ENCODE measurements at places on chromosomes 4 and X.

- DNase-seq, result no peak
Observed at GRCh38 chrX:153351981-153352380, 18.0 kb downstream of the ZNF275 start.

GRCh38 chrX:8803326-8803725, 2.1 kb upstream of the FAM9A start:
- DNase-seq, result no peak

DNA sequence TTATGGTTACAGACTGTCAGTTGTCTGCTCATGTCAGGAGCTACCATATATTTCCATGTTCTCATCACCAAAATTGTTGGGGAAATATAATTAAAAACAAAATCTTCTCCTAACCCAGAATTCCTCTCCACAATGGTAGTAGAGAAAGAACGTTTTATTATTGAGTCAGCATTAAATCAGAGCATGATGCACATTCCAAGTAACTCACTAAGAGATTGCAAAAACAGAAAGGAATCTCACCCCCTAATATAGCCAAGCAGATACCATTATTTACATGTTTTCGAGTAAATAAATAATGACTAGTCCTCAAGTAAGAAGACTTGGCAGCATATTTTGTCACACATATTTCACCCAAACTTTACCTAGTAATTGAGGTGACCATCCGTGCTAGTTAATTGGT, 36.2 kb upstream of the ARHGEF6 start:
- no peak for DNase-seq

DNA sequence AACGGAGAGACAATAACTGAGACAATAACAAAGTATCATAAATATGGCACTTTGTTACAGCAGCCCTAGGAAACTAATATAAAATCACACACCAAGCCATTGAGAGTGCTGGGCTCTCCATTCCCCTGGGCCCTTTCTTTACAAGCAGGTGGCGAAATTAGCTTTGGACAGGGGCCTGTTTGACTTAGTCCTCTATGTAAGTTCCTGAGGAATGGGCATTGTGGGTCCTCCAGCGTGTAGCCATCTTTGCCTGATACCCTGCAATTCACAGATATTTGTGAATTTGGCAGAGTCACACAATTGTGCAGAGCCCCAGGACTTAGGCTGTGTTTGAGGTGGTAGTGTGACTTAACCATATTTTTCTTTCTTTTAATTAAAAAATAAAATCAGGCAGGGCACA, 67.6 kb downstream of the BCOR start:
- no peak for DNase-seq

- DNase-seq, result no peak
Observed at GRCh38 chrX:630007-630611, 482 bp upstream of the SHOX start.

- DNase-seq, result no peak
Observed at GRCh38 chr4:13032936-13033335, 451.2 kb downstream of the RAB28 start.

DNA sequence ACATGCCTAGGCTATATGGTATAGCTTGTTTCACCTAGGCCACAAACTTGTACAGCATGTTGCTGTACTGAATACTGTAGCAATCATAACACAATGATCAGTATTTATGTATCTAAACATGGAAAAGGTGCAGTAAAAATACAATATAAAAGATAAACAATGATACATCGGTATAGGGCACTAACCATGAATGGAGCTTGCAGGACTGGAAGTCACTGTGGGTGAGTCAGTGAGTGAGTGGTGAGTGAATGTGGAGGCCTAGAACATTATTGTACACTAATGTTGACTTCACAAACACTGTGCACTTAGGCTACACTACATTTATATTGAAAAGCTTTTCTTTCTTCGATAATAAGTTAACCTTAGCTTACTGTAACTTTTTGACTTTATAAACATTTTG, 45.6 kb upstream of the ANK2 start:
- DNase-seq, result no peak

GRCh38 chr4:99947608-99948007, 1.2 kb upstream of the DNAJB14 start:
- DNase-seq, result no peak

DNA sequence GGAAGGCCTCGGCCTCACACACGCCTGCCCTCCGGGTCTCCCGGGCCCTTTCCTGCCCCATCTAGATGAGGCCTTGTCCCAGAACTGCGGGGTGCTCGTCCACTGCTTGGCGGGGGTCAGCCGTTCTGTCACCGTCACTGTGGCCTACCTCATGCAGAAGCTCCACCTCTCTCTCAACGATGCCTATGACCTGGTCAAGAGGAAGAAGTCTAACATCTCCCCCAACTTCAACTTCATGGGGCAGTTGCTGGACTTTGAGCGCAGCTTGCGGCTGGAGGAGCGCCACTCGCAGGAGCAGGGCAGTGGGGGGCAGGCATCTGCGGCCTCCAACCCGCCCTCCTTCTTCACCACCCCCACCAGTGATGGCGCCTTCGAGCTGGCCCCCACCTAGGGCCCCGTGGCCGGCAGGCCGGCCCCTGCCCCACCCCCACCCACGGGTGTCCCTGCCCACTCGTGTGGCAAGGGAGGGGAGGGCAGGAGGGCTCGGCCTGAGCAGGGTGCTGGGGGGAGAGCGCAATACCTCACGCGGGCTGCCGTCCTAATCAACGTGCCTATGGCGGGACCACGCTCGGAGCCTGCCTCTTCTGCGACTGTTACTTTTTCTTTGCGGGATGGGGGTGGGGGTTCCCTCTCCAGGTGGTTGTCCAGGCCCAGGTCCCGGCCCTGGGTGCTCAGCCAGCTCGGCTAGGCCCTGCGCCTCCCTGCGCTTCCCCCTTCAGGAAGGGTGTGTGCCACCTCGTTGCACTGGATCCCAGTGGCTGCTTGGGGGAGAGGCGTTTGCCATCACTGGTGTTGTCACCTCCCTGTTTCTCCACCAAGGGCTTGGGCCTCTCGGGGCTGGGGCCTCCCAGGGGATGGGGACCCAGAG, 3.1 kb downstream of the DUSP9 start:
- peak; percentile 16 for DNase-seq

DNA sequence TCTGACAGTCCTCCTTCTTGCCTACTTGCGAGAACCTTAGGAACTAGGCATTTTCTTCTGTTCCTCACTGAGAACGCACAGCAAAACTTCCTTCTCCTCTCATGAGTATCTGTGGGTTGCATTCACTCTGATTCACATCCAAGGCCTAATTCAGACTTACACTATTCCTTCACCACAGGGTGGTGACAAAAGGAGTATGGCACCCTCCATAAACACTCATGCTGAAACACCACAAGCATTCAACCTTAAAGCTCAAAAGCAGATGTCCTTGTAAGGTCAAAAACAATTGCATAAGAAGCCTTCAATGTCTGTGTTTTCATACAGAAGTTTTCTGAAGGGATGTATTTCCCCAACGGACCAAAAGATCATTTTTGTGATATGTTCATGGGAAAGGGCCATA, 147.3 kb downstream of the CORIN start:
- no peak for DNase-seq

GRCh38 chr4:174847801-174848427, 18.9 kb upstream of the GLRA3 start:
- no peak for DNase-seq

- DNase-seq, result no peak
Observed at GRCh38 chrX:109855501-109855900, 122.4 kb upstream of the ACSL4 start.

DNA sequence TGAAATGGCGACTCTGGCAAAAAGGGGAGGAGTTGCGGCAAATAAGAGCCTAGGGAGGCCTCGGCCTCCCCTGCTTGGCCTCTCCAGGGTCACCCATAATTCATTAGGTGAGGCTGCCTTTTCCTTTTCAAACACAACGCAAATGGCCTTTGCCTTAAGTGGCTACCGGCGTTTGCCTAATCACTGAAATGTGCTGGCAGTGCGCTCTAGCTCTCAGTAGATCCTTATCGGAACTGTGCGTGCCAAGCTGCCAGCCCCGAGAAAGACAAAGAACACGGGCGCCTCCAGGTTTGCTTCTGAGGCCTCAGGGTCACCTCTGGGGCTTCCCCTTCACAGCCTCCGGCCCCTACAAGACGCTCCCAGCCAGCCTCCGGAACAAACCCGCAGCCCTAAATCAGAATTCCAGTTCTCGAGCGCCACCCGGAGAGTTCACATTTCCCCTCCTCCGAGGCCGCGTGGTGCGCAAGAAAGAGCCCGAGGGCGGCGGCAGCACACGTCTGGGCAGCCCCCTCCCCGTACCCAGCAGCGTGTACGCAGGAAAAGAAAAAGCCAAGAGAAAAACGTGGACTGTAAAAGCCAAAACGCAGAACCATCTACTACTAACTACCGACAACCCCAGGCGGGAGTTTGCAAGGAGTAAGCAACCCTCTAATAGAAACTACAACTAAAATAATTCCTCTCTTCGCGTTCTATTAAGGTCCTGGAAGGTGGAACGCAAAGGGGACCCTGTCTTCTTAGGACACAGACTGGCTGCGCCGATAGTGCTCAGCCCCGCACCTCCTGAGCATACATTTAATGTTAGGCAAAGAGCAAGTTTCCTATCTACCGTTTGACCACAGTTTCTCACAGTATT, 76.5 kb upstream of the BCOR start:
- no peak for DNase-seq

GRCh38 chr4:144750348-144750747, 104.4 kb downstream of the HHIP start:
- no peak for DNase-seq

DNA sequence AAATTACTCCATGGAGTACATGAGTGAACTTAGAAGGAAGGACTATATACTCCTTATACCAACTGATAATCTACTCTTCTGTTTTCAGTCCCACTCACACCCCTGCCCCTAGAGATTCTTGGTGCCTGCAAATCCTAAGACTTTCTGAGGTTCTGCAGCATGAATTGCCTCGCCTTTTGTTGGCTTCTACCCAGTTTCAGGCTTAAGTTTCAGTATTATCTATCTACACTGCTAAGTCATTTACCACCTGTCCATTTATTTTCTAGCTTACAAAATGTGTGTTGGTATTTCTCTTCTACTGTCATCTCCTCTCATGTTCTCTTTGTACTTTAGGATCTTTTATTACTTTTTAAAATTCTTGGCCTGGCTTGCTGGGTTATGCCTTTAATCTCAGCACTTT, 94.4 kb upstream of the AMOT start:
- no peak for DNase-seq

DNA sequence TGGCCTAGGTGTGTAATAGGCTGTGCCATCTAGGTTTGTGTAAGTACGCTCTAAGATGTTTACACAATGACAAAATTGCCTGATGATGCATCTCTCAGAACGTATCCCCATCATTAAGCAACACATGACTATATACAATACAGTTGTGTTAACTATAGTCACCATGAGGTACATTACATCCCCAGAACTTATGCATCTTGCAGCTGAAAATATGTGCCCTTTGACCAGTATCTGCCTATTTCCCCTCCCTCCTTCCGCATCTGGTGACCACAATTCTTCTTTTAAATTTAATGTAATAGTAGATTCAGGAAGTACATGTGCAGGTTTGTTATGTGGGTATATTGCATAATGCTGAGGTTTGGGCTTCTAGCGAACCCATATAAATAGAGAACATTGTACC, 239.8 kb upstream of the IL1RAPL1 start:
- DNase-seq, result no peak

DNA sequence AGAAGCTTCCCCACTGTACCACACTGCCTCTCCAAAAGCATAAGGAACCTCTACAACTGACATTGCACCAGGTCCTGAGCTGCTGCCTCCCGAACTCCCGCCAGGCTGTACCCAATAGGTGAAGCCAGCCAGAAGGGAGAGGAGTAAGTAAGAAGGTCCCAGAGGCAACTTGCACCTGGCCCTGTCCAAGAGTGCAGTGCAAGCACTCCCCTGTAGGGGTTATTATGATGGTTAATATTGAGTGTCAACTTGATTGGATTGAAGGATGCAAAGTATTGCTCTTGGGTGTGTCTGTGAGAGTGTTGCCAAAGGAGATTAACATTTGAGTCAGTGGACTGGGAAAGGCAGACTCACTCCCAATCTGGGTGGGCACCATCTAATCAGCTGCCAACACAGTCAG, 879.3 kb upstream of the SLIT2 start:
- no peak for DNase-seq

DNA sequence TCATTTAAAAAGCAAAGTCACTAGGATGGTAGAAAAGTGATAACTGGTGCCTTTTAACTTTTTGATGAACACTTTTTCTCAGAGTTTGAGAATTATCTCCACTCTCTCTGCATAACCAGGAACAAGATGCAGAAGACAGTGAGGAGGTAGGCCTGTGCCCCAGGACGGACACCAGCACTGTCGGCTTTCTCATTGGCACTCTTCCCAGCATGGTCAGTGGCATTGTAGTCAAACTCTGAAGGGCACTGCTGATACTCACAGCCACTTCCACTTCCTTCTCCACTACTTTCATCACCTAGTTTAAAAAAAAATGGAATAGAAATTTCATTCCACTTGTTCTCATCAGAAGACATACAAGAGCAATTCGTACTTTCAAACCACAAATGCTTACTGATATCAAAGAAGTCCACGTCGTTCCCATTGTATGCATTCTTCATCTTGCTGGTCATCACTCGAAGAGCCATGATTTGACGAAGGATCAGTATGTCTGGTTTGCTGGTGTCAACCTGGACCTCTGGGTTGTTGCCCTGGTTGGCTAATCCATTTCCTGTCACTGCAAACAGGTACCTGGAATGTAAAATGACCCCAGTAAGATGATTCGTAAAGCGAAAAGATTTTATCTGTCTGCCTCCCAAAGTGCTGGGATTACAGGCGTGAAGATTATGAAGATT, 84.8 kb upstream of the TFDP3 start:
- no peak for DNase-seq

GRCh38 chr4:101649790-101650515, 140.6 kb upstream of the BANK1 start:
- no peak for DNase-seq

All from D341Med (cell line).